Kidney (tissue), 22 donors: ENCODE measurements at places on chromosomes 1 and 21. TPM values are rescaled to one million over a fixed set of nuclear protein-coding genes. Genes with fewer than 3 reads are reported as not detected.

The ZNF593OS gene
- total RNA-seq = not detected

The SLC45A1 gene
- total RNA-seq = 1.8 TPM

The NCMAP gene
- total RNA-seq = 11.0 TPM

The FAM151A gene
- not detected for total RNA-seq

The PTAFR gene
- 16.4 TPM for total RNA-seq

The MAP3K21 gene
- total RNA-seq = 21.6 TPM

The ASH1L gene
- 68.5 TPM for total RNA-seq

The B3GALT2 gene
- 0.25 TPM for total RNA-seq

The WNT9A gene
- total RNA-seq = 3.1 TPM

The AQP10 gene
- total RNA-seq = not detected

The OR2T35 gene
- total RNA-seq = 0.28 TPM

The C1orf167 gene
- 4.2 TPM for total RNA-seq
